ENCODE measurements at places on chromosomes 6 and 20.
A peak's percentile ranks its signal among the peaks of the same experiment; 100 is the strongest.

GRCh38 chr6:56483929-56484328, 158.8 kb downstream of the DST start:
- DNase-seq, result no peak

DNA sequence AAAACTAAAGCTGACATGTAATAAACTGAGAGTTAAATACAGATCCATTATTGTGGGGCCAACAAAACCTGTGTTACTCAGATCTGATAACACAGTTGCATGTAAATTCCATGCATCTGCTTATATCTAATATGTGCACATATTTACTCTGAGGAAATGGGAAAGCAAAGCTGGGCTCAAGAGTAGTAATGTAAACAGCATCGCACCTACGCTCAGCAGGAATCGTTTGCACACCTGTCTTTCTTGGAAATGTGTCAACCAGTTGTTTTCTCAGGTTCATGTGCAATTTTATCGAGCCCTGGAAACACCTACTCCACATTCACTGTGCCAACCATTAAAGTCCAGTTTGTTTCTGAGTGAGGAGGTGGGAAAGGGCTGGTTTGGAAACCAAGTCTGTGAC, 80.3 kb upstream of the CNKSR3 start:
- DNase-seq, result peak; percentile 98

- peak; percentile 84 for DNase-seq
Measured at GRCh38 chr6:37103169-37104039, 66.5 kb upstream of the PIM1 start.

- peak; percentile 44 for DNase-seq
Measured at GRCh38 chr20:1900321-1900801, 5.2 kb downstream of the SIRPA start.

- no peak for DNase-seq
Measured at GRCh38 chr20:21179757-21180156, 53.9 kb downstream of the KIZ start.

- no peak for DNase-seq
Measured at GRCh38 chr20:24261351-24261750, 208.1 kb upstream of the SYNDIG1 start.
